ENCODE measurements at places on chromosomes 1 and 21.

- no peak for DNase-seq
Measured at GRCh38 chr1:71438626-71439025, 357.8 kb upstream of the ZRANB2 start.

- no peak for DNase-seq
Measured at GRCh38 chr1:117257291-117257690, 46.6 kb upstream of the VTCN1 start.

- DNase-seq: peak; percentile 52
Measured at GRCh38 chr1:166479052-166479631, 312.3 kb upstream of the FAM78B start.

GRCh38 chr1:14811573-14811972, 213.1 kb downstream of the KAZN start:
- DNase-seq: no peak

DNA sequence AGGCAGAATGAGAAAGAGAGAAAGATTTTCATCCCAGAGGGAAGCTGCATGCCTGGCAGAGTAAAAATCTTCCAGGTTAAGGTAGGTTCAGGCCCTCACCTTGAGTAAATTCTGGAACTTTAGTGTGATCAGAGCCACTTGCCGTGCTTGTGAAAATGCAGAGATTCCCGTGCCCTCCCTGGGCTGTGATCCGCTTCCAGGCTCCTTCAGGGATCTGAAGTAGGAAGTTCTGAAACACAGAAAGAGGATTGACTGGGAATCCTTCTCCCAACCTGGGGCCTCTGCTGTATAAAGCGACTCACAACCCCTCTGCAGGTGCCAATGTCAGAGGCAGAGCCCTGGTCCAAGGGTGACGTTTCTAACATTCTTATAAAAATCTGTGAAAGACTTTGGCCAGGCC, 26.6 kb downstream of the NUAK2 start:
- no peak for DNase-seq

DNA sequence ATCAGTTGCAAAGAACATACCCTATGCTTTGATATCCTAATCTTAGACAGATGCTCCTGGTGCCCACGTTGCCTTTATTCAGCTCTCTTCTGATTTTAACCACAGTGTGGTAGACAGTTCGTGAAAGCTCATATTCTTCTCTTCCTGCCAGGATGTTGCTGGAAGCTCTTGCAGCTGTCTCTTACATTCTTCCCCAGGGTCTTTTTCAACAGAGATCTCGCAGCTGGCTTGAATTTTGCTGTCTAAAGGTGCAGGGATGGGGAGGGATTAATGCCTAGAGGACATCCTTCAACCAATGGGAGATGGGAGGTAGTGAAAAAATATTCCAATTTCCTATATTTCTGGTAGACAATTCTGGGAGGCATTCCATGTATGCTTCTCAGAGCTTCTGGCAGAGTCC, 150.0 kb upstream of the APP start:
- DNase-seq: no peak

DNA sequence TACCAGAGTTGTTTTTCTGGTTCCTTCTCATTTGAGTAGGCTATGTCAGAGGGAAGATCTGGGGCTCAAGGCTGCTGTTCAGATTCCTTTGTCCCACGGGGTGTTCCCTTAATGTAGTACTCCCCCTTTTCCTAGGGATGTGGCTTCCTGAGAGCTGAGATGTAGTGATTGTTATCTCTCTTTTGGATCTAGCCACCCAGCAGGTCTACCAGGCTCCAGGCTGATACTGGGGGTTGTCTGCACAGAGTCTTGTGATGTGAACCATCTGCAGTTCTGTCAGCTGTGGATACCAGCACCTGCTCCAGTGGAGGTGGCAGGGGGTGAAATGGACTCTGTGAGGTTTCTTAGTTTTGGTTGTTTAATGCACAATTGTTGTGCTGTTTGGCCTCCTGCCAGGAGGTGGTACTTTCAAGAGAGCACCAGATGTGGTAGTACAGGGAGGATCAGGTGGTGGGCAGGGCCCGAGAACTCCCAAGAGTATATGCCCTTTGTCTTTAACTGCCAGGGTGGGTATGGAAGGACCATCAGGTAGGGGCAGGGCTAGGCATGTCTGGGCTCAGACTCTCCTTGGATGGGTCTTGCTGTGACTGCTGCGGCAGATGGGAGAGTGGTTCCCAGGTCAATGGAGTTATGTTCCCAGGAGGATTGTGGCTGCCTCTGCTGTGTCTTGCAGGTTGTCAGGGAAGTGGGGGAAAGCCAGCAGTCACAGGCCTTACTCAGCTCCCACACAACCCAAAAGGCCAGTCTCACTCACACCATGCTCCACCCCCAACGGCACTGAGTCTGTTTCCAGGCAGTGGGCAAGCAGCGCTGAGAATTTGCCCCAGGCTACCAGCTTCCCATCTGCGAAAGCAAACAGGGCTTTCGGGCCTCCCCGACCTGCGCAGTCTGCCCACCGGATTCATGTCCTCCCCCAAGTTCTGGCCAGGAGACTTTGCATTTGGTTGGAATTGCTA, 64.2 kb downstream of the SERINC2 start:
- no peak for DNase-seq

DNA sequence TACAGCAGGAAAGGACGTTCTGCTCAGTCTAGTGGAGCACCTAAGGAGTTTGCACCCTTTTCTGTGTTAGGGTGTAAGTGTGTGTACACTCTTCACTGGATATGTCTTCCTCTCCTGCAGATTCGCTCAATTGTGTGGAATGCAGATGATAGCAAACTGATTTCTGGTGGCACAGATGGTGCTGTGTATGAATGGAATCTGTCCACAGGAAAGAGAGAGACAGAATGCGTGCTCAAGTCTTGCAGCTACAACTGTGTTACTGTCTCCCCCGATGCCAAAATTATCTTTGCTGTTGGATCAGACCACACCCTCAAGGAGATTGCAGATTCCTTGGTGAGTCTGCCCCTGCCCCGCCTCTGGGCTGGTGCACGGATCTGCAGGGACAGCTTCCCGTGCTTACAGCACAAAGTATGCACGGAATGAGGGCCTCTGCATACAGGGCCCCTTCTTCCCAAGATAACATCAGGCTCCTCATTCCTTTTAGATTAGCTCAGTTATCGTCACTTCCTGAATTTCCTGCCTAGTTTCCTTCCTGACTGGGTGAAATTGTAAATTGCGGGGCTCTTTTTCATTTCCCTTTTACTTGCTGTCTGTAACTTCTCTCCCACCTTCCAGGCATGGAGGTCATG, 34.6 kb downstream of the CFAP57 start:
- peak; percentile 91 for DNase-seq

DNA sequence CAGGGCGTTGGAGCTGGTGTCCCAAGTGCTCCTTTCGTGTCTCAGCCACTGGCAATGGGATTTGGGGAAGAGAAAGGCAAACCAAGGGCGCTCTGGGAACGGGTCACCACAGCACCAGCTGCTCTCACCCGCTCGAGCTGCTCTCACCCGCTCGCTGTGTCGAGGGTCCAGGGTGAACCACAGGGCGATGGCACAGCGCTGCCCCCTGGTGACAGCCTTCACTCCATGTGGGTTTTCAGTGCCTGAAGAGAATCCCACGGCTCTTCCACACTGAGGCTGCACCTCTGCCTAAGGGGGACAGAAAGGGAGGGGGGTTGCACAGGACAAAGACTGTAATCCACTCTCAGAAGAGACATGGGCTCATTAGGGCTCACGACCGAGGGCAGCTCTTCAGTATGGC, 7.1 kb upstream of the CLDN19 start:
- peak; percentile 64 for DNase-seq

DNA sequence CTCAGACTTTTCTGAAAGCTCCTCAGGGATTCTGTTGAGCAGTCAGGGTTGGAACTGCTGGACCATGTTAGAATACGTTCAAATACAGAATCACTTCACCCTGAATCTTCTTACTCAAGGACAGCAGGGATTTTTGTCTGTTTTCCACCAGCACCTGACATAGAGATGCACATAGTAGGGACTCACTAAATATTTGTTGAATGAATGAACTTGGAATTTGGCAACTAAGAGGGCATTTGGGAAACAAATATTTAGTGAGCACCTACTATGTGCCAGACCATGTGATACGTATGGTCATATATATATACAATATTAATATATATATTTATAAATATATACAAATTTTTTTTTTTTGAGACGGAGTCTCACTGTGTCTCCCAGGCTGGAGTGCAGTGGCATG, 4.6 kb upstream of the FBXO42 start:
- DNase-seq: no peak

- DNase-seq: peak; percentile 88
Measured at GRCh38 chr1:24558902-24559791, 3.3 kb downstream of the NCMAP start.

DNA sequence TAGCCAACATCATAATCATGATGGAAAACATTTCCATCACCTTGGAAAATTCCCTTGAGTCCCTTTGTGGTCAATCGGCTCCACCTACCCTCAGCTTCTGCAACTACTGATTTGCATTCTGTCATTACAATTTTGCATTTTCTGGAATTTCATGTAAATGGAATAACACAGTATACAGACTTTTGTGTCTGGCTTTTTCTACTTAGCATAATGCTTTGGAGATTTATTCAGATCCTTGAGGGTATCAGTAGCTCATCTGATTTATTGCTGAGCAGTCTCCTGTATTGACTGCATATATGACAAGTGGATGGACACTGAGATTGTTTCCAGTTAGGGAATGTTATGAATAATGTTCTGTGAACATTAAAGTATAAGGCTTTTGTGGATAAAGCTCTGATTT, 358.3 kb downstream of the USP25 start:
- no peak for DNase-seq

DNA sequence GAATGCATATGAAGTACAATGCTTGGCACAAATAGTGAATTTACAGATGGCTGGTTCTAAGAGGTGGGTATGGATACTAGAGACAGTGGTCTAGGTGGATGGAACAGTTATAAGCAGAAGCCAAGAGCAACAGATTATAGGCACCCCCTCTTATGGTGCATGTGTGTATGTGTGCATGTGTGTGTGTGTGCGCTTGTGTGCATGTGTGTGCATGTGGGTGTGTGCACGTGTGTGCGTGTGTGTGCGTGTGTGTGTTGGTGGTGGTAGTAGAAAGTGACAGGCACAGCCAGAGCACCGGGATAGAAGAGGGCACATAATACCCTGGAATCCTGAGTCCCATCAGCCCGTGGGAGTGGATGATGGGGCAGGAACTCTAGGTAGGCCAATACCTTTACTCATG, 1.3 kb downstream of the NCMAP start:
- no peak for DNase-seq

DNA sequence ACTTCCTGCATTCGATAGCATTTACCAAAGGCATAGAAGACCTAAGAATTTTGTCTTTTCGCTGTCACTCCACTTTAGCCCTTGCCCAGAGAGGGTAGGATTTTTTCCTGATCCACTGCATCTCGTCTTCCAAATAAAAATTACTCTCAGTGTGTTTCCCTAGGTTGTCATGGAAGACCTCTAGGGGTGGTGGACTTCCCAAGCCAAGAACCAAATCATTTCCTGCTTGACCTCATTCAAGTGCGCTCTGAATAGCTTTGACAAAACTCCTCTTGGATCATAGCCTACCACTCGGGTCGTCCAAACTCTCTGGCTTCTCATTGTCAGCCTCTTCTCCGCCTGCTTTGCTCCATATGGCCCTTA, 431 bp upstream of the C1orf52 start:
- DNase-seq: no peak

DNA sequence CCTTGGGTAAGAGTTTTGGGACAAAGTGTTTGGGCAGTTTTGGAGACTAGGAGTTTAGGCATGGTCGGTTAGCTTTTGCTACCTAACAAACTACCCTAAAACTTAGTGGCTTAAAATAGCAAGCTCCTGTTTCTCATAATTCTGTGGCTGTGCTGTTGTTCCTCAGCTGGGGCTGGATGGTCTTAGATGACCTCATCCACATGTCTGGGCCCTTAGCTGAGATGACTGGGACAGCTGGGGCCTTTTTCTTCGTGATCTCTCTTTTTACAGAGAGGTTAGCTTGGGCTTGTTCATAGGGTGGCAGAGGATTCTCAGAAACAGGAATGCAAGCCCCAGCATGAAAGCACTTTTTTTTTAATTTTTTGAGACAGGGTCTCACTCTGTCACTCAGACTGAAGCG, 6.6 kb downstream of the ATP1A4 start:
- DNase-seq: no peak

- DNase-seq: no peak
Measured at GRCh38 chr1:45470306-45470798, 20.6 kb downstream of the TESK2 start.

- DNase-seq: no peak
Measured at GRCh38 chr1:20884513-20884912, 97.4 kb upstream of the HP1BP3 start.

GRCh38 chr1:223827193-223827663, 18.5 kb downstream of the TP53BP2 start:
- no peak for DNase-seq

GRCh38 chr1:199856216-199856780, 171.2 kb upstream of the NR5A2 start:
- no peak for DNase-seq

DNA sequence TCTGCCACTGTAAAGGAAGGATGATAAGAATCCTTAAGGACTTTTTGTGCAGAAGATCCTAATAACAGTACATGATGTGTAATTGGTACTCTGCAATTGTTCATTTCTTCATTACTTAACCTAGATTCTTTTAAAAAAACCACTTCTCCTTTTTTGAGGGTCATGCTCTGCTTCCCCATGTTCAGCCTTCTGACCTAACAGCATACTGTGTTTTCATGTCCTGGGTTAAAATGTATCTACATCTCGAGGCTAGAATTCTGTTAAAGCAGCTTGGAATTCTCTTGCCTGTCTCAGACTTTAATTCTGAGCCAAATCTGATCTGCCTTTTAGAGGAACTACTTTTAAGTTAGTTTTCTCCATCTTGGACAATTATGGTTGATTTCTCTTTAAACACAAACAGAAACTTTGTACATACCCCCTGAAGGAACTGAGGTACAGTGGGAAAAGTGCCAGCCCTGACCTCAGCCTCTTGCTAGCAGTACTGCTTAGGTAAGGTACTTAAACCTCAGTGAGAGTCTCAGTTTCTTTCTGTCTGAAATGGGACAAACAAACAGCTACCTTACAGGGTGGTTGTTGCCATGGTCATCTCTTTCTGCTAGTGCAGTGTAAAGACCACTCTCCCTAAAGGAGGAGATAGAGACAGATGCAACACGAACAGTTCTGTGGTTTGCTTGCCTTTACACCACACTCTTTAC, 103.2 kb upstream of the DYNLT5 start:
- no peak for DNase-seq

- DNase-seq: peak; percentile 80
Measured at GRCh38 chr1:23980728-23981070, 572 bp upstream of the SRSF10 start.

DNA sequence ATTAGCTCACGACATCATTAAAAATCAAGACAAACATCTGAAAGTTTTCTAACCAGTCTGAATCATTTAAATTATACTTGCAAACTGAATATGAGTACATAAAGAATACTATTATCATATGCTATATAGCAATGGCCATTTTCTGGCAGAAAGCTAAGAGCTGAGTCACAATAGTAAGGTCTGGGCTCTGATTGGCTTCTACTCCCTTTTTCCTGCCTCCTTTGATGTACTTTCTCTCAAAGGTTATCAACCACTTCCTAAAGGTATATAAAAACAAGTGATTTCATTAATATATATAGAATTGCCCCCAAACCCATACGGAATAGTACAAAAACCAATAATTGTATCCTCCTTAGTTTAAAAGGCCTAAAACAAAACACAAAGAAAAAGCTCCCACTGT, 7.0 kb downstream of the KCNA3 start:
- DNase-seq: no peak

GRCh38 chr1:233868461-233868860, 36.0 kb upstream of the SLC35F3 start:
- peak; percentile 69 for DNase-seq

- DNase-seq: no peak
Measured at GRCh38 chr1:247914941-247915662, 5.0 kb upstream of the OR2T8 start.

GRCh38 chr1:193462629-193463320, 276.4 kb upstream of the B3GALT2 start:
- DNase-seq: peak; percentile 78

GRCh38 chr1:234726359-234726943, 116.5 kb upstream of the IRF2BP2 start:
- DNase-seq: peak; percentile 39

Data from astrocyte of the hippocampus (primary cell).